ENCODE measurements at places on chromosomes 6 and 20. TPM values are rescaled to one million over a fixed set of nuclear protein-coding genes. Genes with fewer than 3 reads are reported as not detected.

- DNase-seq, result no peak
Measured at GRCh38 chr20:56358070-56358469, 704 bp upstream of the FAM210B start.

DNA sequence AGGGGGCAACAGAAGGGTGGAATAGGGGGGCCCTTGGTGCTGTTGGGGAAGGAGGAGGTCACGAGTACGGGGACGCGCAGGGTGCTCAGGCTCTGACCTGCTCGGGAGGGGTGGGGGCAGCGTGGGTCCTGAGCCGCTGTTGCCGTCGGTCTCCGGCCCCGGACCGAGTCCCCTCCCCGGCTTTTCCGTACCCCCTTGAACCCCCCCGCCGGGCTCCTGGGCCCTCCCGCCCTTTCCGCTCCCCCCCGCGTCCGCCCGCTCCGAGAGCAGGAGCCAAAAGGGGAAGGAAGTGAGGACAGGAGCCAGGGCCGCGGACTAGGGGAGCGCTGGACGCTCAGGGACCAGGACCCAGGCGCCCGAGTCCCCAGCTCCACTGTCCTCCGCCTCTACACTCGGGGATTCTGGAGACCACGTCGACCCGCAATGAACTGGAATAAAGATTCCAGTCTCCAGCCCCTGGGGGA lies at the start of gene RGL2:
TSS of gene RGL2 (minus strand) at position 170 of the 464 bp plus-strand sequence. CDS start 332 bp downstream, outside the sequence.
- no peak for DNase-seq

MEP1A gene
- polyA plus RNA-seq, result 0.05 TPM

KHDRBS2 gene
- polyA plus RNA-seq, result not detected

DYNLT2 gene
- polyA plus RNA-seq, result 0.58 TPM

BRPF3 gene
- polyA plus RNA-seq, result 6.0 TPM

RCAN2 gene
- 0.04 TPM for polyA plus RNA-seq

DNA sequence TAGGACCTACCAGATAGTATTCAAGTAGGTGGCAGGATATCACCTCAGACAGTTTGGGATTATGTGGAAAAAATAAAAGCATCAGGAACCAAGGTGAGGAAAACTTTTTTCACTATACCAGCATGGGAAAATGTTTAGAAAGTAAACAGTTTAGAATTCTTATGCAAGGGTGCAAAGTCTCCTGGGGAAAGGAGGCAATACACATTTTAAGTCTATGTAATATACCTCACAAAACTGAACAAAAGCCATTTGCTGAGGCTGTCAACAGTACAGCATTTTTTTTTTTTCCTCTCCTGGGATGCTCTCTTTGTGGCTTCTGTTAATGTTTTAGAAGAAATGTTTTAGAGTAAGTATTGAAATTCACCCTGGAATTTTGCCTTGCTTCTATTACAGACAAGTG lies 73.5 kb downstream of the PHF3 start:
- no peak for DNase-seq

GRCh38 chr6:86715676-86716075 lies 221.7 kb upstream of the HTR1E start:
- no peak for DNase-seq

Measured in keratinocyte (primary cell).